ENCODE measurements at places on chromosomes 11 and 22. TPM values are rescaled to one million over a fixed set of nuclear protein-coding genes. Genes with fewer than 3 reads are reported as not detected.

GRCh38 chr11:113677685-113678084 lies 28.4 kb downstream of the TMPRSS5 start:
- DNase-seq, result no peak
- no peaks in the 10 kb centered on the region for H3K27me3 ChIP-seq
- H3K4me1 ChIP-seq, result no peaks in the 10 kb centered on the region

Gene PATE4
- not detected for total RNA-seq

GRCh38 chr22:29375398-29376076 lies 12.8 kb downstream of the AP1B1 start:
- H3K36me3 ChIP-seq, result peaks cover 9% of the 10 kb centered on the region
- H3K27me3 ChIP-seq, result no peaks in the 10 kb centered on the region
- H3K4me1 ChIP-seq, result no peaks in the 10 kb centered on the region
- no peak overlapping the region for H3K27ac ChIP-seq
- no peak for DNase-seq

GRCh38 chr22:22787786-22788459 lies 99.7 kb upstream of the IGLL5 start:
- no peak for DNase-seq
- H3K27me3 ChIP-seq, result no peaks in the 10 kb centered on the region
- H3K4me1 ChIP-seq, result no peaks in the 10 kb centered on the region
- H3K4me3 ChIP-seq, result no peak overlapping the region
- no peaks in the 10 kb centered on the region for H3K36me3 ChIP-seq

DNA sequence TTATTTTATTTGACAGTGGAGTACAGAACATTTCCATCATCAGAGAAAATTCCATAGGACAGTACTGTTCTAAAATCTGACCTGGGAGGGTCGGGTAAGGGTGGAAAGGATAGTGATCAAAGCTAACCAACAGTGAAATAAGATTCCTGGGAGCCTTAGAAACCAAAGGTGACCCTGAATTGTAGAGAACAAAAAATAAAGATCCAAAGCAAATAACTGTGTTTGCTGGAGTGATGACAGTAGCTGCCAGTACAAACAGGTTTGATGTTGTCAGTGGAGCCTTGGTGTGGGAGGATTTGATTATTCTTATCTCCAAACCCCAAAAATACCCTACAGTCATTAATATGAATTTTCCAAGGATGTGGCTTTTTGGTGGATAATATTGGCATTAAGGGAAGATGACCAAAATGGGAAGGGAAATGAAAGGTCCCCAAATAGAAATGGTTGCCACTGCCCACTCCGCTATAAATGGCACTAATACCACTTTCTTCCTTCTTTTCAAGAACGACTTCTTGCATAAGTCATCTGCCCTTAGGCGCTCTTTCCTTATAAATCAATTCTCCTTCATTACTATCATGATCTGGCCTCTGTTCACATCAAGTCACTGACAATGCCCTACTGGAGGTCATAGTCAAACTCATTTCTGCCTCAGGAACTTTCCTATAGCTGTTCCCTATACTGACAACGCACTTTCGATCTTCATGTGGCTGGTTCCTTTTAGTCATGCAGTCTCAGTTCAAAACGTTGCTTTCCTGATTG lies 44.4 kb downstream of the EHF start:
- H3K4me3 ChIP-seq, result no peak overlapping the region
- no peaks in the 10 kb centered on the region for H3K36me3 ChIP-seq
- no peak for DNase-seq
- H3K27ac ChIP-seq, result no peak overlapping the region
- no peaks in the 10 kb centered on the region for H3K4me1 ChIP-seq

- H3K27ac ChIP-seq, result no peak overlapping the region
- H3K4me1 ChIP-seq, result peaks cover 8% of the 10 kb centered on the region
- H3K4me3 ChIP-seq, result no peak overlapping the region
- no peaks in the 10 kb centered on the region for H3K36me3 ChIP-seq
These were observed 41.1 kb downstream of the DIXDC1 start for GRCh38 chr11:111978028-111978771.

DNA sequence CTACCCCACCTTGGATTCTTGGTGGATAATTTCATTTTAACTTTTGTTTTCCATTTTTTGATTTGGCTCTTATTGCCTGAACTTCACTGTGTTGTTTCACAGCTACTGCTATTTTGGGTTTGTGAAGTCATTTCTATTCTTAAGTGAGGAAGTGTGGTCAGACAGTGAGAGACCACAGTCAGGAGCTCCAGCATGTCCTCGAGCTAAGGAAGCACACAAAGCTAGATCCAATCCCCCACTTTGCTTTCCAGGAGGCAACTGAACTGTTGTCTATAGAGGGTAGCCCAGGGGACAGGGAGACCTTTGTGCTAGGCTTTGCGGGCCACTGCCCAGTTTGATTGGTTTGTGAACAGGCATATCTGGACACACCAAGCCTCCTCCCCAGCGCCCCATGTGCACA lies 251.8 kb upstream of the KIRREL3 start:
- DNase-seq, result no peak
- peaks cover 3% of the 10 kb centered on the region for H3K27me3 ChIP-seq
- no peak overlapping the region for H3K4me3 ChIP-seq
- H3K4me1 ChIP-seq, result no peaks in the 10 kb centered on the region

- no peak for DNase-seq
- H3K36me3 ChIP-seq, result no peaks in the 10 kb centered on the region
- H3K27me3 ChIP-seq, result no peaks in the 10 kb centered on the region
- no peak overlapping the region for H3K27ac ChIP-seq
These were observed 77.4 kb upstream of the OR5AK2 start for GRCh38 chr11:56911312-56911711.

Gene EMID1
- 17.5 TPM for total RNA-seq

All from GM12878 (cell line).